ENCODE measurements at places on chromosomes 5 and 9.

- no peak for DNase-seq
Measured at GRCh38 chr5:114327987-114328386, 33.9 kb upstream of the KCNN2 start.

GRCh38 chr5:52864371-52864770, 76.7 kb downstream of the ITGA1 start:
- DNase-seq: no peak

DNA sequence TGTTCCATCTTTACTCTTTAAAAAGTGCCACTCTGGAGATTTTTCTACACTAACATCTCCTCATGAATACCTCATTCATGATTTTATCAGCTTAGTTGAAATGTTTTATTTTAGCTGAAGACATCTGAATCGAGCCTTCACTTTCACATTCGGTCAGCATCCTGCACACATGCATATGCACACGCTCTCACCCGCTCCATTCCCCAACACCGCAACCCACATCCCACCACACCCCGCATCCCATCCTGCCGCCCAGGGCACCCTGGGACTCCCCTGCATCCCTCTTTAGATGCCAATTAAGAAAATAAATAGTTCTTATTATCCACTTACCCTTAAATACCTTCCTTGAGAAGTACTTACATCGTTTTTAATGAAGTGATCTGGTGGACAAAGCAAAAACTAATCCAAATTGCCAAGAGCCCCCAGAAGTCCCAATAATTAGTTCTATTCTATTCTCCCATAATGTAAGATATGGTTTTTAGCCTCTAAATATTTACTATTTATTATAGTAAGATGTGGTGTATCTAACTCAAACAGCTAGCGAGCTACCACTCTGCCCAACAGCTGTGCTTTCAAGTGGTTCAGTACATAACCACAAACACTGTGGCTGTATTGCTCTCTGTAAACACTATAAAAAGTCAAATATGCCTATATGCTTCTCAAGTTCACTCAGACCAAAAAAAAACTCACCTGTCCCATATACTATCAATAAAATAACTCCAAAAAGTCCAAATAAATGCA, 38.2 kb downstream of the GZMK start:
- DNase-seq: peak; percentile 21

DNA sequence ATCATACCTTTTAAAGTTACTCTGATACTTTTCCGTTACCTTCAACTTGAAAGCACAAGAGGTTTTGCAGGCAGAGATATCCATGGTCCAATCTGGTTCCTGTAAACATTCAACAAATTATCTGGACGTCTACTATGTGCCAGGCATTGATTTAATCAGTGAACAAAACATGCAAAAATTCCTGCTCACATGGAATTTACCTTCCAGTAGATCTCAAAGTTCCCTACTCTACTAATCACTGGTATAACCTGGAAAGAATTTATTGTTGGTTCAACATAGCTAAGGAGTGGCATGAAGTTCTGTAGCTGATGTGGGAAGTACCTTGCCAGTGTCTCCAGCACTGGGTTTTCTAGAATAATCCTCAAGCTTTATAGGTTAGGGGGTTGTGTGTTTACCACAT, 9.8 kb downstream of the OCLN start:
- DNase-seq: no peak

- DNase-seq: no peak
Measured at GRCh38 chr9:129473523-129474244, 147.2 kb downstream of the C9orf50 start.

DNA sequence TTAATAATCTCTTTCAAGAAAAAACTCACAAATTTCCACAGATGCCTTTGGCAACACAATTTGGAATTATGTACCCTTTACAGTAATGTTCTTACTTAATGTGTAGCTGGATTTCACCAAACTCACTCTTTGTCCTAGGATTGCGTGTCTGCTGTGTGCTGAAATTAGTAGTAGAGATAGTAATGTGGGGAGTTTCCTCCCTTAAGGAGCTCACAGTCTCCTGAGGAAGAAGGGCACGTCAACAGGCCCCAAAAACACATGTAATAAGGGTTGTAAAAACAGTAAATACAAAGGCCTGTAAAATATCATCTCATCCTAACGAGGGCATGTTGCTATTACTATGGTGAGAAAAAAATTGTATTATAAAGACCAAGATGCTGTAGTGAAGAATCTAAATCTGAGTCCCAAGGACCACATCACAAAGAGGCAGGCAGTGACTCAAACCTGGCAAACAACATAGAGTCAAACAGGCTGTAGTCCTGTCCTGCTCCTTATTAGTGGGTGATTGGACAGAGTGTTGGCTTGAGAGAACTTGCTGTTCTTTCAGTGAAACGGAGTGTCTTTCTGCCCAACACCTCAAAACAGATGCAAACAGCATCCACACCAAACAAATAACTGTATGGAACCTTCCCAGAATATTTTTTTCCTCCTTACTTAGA, 83.2 kb upstream of the PAPPA start:
- DNase-seq: no peak

- DNase-seq: no peak
Measured at GRCh38 chr9:89425921-89426383, 72.0 kb downstream of the SEMA4D start.

DNA sequence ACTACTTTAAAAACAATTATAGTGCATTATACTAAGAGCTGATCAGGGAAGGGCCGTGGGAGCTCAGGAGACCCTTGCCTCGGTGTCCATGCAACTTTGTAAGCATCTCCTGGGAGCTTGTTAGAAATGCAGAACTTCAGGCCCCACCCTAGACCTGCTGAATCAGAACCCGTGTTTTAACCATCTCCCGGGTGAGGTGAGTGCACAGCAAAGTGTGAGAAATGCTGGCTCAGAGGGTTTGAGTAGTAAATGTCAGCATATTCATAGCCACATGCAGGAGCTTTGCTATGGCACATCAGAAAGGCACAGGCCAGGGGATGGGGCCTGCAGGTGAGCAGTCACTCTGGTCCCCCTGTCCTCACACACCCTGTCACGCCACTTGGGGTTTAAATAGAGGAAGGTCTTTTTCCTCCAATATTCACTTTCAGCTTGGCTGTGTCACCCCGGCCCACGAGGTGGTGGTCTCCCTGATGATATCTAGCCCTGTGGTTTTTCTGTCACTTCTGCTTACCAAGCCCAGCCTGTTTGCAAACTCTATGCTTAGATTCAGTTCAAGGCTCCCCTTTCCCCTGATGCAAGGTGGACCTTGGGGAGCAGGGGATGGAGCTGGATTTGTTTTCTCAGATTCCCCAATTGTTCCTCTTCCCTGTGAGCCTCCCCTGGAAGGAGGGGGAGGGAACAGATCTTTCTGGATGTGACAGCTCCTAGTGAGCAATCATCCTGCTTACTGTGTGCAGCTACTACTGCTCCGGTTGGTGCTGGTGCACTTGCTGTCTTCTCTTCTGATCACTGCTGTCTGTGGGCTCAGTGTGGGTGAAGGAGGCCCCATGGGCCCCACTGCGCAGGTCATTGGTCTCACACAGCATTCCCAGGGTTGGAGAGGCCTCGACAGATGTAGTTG, 51.8 kb upstream of the TGFBR1 start:
- no peak for DNase-seq

DNA sequence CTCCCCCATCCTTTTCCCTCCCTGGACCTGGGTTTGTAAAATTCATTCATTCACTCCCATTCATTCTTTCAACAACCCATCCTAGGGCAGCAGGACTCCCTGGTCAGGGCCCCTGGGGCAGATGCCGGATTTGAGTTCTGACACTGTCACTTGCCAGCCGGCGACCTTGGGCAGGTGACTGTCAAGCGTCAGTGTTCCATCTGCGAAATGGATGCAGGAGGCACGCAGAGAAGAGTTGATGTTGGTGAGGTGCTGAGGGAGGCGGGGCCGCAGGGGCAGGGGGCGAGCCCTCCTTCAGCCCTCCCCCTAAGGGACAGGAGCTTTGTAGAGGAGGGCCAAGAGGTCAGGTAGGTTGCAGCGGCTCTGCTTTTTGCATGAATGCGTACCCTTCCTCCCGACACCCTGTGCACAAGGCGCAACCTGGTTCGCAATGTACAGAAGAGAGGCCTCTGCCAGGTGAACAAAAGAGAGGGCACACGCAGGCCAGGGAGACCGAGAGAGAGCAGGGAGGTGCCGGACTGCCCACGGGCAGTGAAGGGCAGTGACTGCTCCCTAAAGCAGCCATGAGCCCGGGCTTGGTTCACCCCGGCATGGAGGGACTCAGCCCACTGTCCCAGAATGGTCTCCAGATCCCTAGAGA, 128.1 kb downstream of the BARX1 start:
- DNase-seq: no peak

- no peak for DNase-seq
Measured at GRCh38 chr9:37675661-37676060, 24.9 kb downstream of the FRMPD1 start.

- no peak for DNase-seq
Measured at GRCh38 chr9:128163523-128164306, 3.6 kb downstream of the BBLN start.

DNA sequence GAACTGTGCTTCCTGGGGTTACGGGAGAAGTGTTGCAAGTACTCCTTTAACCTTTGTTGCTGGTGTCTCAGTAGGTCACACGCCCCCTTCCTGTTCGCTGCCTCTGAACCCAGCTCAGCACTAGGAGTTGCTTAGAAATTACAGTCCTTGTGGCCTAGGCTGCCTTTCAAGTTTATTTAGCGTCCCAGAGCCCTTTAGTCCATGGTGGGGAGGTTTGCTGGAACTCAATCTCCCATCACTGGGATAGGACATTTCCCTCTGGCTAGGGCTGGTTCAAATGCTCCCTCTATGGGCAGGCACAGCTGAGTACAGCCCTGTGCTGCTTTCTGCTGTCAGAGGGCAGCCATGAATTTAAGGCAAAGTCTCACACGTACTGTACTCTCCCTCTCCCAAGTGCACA, 4.7 kb downstream of the IFNA8 start:
- DNase-seq: no peak

DNA sequence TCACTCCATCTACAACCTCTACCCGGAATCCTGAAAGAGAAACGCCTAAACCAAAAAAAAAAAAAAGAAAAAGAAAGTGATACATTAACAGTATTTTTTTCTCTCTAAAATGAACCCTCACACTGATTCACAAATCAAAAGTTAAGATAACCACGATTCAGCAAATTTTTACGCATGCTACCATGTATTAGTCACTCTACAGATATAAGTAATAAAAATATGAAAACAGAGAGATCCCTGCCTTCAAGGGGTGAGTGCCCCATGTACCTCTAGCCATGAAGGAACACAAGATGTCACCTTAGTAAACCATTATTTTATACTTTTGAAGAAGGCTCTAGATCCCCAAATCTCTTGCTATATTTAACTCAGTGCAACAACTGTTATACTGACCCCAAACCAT, 33.4 kb downstream of the CEMIP2 start:
- no peak for DNase-seq

DNA sequence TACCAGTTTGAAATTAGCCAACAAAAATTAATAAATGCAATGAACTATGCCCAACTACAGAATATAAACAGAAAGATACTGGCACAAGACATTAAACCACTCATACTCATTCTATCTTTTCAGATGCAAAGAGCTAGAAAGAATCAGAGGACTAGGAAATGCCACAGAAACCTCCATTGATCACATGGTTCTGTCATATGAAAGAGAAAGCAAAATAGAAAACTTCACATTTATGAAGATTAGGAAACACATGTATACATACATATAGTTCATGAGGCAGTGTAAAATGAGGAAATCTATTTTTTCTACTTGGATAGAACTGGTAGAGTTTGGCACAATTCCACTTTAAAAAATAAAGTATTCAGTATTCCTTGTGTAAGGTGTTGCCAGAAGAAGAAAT, 275.1 kb upstream of the PTGER4 start:
- DNase-seq: no peak

DNA sequence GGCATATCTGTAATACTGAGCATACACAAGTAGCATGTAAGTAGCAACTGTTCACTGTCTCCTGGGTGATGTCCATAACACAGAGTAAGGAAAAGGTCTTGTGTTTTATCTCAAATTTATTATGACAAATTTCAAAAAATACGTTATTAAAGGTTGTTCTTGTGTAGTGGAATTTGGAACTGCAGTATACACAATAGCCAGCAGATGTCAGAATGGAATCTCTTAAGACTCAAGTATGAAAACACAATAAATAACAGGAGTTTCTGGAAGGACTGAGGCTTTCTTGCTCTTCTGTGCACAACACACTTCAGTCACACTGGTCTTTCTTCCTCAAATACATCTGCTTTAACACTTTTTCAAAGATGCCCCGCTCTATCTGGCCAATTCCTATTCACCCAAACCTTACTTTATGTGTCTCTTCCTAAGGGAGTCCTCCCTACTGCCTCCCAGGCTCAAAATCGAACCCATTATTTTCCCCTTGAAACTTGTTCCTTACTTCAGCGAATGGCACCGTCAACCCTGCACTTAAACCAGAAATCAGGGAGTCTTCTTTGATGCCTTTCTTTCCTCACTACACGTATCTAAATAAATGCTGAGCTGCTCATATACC, 6.5 kb upstream of the FBXO10 start:
- DNase-seq: no peak

DNA sequence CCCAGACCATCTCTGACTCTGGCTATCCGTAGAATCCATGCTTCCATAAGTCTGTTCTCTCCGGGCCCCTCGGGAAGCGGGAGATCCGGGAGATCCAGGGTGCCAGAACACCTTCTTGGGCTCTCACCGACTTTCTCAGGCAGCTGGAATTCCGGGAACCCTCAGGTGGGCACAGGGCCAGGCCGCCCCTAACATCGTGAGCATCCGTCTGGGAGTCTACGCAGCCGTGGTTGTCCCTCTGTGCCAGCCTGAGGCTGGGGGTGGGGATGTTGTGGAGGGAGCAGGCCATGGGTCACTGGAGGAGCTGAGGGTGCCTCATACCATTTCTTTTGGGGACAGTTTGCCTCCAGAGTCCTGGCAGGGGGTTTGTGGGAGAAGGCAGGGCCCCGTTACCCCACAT, 92.3 kb upstream of the COL5A1 start:
- DNase-seq: no peak

DNA sequence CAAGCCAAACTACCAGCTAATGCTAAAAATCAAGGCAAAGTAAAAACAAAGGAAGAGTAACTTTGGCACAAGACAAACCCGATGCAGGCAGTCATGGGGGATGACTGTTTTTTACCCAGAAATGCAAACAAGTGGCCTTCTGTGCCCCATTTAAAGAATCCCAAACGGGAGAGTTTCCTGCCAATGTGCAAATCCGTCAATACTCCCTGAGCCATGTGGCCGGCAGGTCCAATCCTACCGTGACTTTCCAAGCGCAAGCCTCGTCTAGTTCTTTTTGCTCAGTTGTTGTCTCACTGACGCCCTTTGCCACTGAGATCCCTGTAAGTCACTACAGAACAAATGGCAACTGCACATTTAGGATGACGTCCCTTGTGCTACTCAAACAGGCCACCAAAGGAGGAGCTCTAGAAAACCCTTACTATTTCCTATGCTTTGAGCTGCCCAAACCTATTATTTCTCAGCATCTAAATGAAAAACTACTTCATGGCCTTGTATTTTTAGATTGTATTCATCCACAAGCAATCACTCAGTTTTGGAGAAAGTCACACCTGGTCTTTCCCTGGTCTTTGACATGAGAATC, 43.4 kb downstream of the OTULIN start:
- no peak for DNase-seq

Data from stimulated activated CD8-positive, alpha-beta memory T cell treated with anti-CD3 and anti-CD28 coated beads, Interleukin-7, amount 100 ng/mL, for 24 hours (primary cell).